ENCODE measurements at places on chromosomes 2 and 18.

- DNase-seq = no peak
These were observed 205.8 kb upstream of the SMAD2 start for GRCh38 chr18:48136051-48136826.

DNA sequence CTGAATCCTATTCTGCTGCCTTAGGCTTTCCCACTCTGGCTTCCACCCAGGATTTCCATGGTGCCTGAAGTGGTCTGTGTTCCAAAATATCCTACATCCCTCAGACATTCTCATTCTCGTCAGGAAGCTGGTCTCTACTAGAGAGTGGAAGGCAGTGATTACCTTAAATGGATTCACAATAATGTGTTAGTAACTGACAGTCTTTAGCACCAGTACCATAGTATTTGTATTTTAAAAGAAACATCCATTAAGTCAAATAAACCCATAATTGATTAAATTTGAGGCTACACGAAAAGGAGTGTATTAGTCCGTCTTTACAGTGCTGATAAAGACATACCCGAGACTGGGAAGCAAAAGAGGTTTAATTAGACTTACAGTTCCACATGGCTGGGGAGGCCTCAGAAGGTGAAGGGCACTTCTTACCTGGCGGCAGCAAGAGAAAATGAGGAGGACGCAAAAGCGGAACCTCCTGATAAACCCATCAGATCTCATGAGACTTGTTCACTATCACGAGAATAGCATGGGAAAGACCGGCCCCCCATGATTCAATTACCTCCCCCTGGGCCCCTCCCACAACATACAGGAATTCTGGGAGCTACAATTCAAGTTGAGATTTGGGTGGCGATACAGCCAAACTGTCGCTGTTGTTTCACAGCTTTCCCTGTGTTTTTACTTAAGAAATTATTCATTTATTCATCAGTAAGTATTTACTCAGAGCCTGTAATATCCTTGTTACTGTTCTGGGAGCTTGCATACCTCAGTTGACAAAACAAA is 306.5 kb downstream of the STK39 start:
- DNase-seq = no peak

DNA sequence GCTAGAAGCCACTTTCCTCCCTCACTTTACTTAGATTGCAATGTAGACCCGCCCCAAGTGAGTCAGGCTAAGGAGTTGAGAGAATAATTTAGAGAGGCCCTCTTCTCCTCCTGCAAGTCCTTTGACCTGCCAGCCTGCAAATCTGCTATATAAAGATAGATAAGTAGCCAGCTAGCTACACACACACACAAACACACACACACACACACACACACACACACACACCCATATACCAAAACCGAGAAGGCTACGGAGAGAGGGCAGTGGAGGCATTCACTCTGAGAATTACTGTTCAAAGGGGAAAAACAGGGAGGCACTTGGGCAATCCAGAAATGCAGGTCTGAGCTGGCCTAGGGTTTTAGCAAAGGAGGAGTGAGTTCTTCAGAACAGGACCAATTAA is 23.0 kb upstream of the SMAD7 start:
- no peak for DNase-seq

GRCh38 chr2:25928668-25929067 is 50.4 kb upstream of the ASXL2 start:
- DNase-seq = no peak

GRCh38 chr18:9839853-9840252 is 45.9 kb upstream of the TXNDC2 start:
- no peak for DNase-seq

DNA sequence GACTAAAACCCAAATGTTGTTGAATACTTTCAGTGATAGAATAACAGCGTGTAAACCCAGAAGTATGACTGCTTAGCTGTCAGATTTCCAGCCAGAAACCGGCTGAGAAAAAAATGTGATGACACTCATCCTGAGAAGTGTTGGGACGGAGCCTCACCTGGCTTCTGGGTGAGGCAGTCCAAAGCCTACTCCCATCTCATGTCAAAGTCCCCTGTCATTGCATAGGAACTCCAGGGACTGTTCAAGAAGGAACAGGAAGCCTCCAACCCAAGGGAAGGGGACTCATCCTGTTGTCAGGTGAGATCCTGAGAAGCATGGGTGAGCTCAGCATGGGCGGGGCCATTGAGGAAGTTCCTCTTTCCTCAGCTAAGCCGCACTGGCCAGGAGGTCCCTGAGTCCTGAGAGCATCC is 11.3 kb upstream of the CHRNA1 start:
- DNase-seq = no peak

GRCh38 chr2:218615868-218616315 is 8.2 kb downstream of the PLCD4 start:
- no peak for DNase-seq

GRCh38 chr2:10091182-10091888 is 11.1 kb upstream of the CYS1 start:
- DNase-seq = no peak

- DNase-seq = peak; percentile 10
These were observed 12.7 kb upstream of the CDH2 start for GRCh38 chr18:28189400-28190239.

DNA sequence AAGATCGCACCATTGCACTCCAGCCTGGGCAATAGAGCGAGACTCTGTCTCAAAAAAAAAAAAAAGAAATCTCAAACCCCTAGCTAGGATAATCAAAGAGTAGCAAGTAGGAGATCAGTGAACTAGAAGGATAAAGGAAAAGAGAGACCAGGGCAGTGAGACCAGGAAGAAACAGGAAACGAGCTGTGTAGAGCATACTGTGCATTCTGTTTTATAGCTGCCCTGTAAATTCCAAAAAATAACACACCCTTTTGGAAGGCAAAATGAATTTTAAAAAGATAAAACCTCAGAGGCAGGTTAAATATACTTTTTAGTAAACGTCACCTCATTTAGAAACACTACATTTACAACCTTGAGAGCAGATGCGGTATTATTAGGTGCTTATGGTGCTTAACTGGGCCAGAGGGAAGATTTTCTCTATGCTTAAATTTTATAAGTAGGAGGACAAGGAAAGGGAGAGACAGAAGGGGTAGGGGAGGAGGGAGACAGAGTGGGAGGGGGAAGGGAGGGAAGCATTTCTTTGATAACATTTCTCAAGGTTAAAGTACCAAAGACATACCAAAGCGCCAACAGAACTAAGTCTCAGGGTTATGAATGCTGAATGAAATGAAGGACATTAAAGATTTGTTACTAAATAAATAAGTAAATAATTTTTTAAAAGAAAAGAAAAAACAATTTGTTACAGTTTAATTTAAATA is 30.1 kb downstream of the FEZ2 start:
- DNase-seq = no peak

- no peak for DNase-seq
These were observed 8.8 kb downstream of the NMUR1 start for GRCh38 chr2:231521443-231521842.

GRCh38 chr2:196247114-196247975 is 76.0 kb upstream of the STK17B start:
- no peak for DNase-seq

DNA sequence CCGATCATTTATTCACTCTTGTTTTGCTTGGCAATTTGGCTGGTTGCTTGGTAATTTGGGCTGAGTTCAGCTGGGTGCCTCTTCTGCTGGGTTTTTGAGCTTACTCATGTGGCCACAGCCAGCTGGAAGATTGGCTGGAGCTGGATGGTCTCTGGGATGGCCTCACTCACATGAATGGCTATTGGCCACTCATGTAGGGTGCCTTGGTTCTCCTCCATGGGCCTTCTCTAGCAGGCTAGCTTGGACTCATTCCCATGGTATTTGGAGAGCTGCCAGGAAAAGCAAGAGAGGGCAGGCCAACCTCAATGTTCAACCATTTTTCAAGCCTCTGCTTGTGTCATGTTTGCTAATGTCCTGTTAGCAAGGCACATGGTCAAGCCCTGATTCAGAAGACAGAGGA is 16.9 kb downstream of the ZAP70 start:
- DNase-seq = no peak

GRCh38 chr2:119579424-119580295 is 35.4 kb downstream of the CFAP221 start:
- no peak for DNase-seq

DNA sequence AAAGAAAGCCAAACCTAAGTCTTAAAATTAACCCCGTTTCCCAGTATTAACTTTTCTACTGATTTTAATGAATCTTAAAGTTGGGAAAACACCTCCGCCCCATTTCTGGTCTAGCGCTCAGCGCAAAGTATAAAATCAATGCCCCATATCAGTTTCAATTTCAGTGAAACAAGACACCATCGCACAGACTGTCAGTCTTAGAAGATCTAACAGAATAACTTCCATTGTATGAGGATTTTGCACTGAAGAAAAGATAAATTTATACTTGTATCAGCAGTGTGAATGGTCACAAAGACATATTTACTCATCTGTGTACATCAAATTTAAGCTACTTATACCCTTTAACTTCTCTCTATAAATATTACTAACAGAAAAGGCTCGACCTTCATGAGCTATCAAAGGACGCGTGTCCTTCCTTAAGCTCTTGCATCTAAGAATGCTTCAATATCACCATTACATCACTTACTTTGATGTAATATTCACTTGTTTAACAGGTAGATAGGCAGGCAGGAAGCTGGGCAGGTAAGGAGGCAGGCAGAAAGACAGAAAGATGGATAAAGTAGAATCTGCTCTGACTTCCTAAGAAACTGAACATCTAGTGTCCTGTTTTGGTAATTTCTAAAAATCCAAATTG is 183.0 kb downstream of the TCF4 start:
- DNase-seq = no peak

- DNase-seq = no peak
These were observed 33.7 kb downstream of the CTIF start for GRCh38 chr18:48572402-48573126.

DNA sequence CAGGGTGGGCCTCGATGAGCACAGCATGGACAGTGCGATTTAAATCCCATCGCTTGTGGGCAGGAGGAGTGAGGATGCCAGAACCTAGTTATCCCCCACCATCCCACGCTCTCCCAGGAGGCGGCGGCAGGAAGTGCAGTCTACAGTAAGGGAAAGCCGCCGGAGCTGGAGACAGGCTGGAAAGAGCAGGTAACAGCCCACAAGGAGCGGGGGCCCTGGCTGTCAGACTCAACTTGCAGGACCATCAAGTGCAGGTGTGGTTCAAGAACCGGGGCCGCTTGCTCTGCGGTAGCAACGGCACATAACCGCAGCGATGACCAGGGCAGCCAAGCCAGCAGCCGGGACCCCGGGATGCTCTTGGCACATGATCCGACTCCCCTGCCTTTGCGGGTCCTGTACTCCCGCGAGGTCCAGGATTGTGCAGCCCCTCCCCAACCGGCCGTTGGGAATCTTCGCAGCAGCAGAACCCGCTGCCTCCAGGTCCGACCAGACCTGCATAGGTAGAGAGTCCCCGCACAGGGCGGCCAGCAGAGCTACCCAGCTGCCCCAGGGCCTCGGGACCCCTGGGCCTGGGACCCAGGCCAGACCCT is 82.1 kb downstream of the BIN1 start:
- DNase-seq = no peak

- DNase-seq = peak; percentile 93
These were observed at the start of gene SPRED2 for GRCh38 chr2:65432227-65433190. Gene SPRED2 (minus strand): TSS chr2:65432599. CDS start chr2:65431987, 612 bp downstream.

DNA sequence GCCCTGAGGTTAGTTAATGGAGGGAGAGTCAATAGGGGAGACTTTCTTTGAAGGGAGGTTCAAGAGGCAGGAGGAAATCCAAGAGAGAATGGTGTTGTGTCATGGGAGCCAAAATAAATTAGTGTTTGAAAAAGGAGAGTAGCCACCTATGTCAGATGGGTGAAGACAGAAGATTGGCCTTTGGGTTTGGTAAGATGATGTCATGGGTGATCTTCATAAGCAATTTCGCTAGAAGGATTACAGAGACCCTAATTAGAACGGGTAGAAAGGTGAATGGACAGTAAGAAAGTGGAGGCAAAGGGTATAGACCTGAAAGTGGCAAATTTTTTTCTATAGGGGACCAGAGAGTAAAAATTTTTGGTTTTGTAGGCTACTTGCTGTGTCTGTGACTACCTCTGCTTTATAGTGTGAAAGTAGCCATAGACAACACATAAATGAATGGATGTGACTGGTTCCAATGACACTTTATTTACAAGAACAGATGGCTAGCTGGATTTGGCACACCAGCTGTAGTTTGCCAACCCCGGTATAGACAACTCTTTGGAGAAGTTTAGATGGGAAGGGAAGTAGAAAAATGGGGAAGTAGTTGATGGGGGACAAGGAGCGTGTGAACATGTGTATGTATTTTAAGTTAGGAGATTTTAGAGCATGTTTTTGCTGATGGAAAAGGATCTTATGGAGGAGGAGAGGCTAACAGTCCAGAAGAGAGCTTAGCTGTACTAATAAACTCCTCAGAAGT is 9.3 kb downstream of the STAMBP start:
- no peak for DNase-seq

DNA sequence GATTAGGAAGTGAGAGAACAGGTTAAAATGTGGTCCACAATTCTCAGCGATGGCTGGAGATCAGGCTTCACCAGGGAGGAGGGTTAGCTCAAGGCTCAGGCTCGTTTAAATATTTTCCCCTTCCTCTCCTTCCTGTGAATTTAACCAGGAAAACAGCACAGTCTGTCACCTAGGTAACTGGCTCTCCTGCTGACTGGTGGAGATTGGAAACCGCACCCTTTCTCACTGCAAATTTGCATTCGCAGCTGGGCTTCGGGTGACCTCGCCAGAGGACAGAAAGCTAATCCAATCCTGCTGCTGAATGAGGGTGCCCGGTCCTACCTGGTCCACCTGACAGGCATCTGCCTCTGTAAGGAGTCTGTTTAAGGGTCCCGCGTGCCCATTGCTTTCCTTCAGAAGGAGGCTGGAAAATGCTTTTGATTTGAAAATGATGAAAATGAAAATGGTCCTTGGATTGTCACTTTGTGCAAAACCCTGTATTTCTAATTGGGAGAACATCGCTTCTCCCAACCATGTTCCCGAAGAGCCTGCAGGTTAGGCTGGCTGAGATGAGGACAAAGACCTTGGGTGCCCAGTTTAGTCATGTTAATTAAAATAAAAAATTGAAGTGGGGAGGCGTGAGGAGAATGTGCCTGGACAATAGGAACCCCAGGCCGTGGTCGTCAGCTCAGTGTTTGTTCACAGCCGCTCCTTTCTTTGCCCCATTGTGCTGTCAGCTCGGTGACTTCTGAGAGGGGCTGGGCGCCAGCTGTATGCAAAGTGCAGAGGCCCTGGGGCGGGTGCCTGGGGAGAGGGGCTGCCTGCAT is 43.4 kb upstream of the MTCL1 start:
- DNase-seq = peak; percentile 68

DNA sequence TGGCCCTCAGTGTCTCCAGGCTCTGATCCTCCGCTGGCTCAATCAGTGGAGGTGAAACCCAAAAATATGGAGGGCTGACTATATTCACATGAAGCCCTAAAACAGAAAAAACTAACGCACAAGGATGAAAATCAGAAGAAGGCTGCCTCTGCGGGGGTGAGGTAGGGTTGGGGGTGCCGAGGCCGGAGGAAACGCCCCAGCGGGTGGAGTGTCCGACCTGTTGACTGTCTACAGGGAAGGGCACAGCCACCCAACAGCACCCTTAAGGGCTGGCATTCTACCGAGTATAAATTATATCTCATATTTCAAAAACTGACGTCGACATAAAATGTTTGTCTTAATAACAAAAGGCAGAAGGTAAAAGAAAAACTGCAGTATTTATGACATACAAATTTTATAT is 223.5 kb downstream of the HDAC4 start:
- DNase-seq = no peak

- no peak for DNase-seq
These were observed 52.8 kb upstream of the RTN4 start for GRCh38 chr2:55103046-55103445.

GRCh38 chr2:201906777-201907562 is 100.6 kb downstream of the CDK15 start:
- DNase-seq = peak; percentile 33

- no peak for DNase-seq
These were observed 291.2 kb upstream of the HNMT start for GRCh38 chr2:137672989-137673552.

GRCh38 chr2:6423944-6424343 is 441.8 kb downstream of the CMPK2 start:
- no peak for DNase-seq

All from NCI-H1694 (cell line).